ENCODE measurements at places on chromosomes 5 and 9.

GRCh38 chr9:76887003-76887821 is 18.7 kb downstream of the PRUNE2 start:
- DNase-seq: no peak

- no peak for DNase-seq
Observed at GRCh38 chr9:86183229-86184137, 76.0 kb downstream of the C9orf153 start.

GRCh38 chr9:134475011-134475790 is 148.9 kb downstream of the RXRA start:
- DNase-seq: no peak

DNA sequence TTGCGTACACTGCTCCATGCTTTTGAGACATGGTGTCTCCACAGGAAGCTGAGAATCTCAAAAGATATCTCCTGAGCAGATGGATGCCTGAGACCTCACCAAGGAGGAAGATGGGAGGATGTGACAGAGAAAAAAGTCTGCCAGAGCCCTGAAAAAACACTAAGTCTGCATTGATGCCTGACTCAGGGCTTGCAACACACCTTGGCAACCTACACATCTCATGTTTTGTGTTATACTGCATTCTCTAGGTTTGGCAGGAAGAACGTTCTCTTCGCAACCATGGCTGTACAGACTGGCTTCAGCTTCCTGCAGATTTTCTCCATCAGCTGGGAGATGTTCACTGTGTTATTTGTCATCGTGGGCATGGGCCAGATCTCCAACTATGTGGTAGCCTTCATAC is 19.2 kb downstream of the SLC22A4 start:
- DNase-seq: no peak

DNA sequence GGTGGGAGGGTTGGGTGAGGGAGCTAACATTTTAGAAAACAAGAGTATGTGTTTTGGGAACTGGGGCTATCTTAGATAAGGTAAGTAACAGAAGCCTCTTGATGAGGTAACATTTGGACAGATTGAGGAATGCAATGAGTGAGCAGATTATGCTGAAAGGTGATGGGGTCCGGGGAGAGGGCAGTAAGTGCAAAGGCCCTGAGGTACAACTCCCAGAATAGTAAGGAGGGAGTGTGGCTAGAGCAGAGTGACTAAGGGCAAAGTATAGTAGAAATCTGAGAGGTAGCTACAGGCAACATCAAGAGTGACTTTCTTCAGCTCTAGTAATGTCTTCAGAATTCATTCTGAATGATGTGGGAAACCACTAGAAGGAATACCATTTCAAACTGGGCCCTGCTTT is 38.9 kb upstream of the FBXL17 start:
- no peak for DNase-seq

DNA sequence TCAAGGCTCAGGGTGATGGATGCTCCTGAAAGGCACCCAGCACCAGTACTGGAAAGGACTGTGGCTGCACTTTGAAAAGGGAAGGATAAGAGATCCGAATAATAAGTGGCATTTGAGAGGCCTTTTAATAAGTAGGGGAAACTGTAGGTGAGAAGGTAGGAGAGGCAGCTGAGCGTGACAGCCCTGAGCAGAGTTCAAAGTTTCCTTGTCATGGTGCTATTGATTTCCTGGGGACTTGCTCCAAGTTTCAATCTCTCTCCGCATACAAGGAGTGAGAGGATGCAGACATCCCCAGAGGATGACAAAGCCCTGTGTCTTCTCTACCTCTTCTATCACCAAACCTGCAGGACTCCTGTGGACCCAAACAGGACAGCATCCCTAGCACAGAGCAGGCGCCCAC is 354.5 kb downstream of the SPOCK1 start:
- DNase-seq: no peak

DNA sequence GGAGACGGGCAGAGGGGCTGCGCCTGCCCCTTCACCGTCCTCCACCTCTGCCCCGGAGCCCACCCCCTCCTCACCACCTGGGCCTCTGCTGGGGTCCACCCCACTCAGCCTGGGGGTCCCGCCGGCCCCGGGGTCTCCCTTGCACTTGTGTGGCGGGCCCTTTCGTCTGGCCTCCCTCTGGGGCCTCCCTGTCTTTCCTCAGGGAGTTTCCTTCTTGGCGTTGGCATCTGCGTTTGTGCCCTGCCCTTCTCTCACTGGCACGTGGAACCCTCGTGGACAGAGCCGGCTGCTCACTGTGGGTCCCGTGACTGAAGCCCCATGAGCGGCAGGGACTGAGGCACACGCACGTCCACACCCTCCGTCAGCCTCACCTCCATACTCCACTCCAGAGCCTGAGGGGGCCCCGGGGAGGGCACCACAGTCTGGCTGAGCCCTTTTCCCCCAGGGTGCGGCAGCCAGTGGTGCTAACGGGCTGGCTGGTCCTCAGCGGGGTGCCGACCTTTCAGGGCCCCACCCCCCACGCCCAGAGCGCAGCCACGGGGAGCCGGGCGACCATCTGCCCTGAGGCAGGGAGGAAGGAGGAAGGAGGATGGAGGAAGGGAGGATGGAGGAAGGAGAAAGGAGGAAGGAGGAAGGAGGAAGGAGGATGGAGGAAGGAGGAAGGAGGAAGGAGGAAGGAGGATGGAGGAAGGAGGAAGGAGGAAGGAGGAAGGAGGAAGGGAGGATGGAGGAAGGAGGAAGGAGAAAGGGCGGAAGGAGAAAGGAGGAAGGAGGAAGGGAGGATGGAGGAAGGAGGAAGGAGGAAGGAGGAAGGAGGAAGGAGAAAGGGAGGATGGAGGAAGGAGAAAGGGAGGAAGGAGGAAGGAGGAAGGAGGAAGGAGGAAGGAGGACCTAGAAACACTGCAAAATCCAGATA is 53.0 kb upstream of the NRARP start:
- DNase-seq: no peak

DNA sequence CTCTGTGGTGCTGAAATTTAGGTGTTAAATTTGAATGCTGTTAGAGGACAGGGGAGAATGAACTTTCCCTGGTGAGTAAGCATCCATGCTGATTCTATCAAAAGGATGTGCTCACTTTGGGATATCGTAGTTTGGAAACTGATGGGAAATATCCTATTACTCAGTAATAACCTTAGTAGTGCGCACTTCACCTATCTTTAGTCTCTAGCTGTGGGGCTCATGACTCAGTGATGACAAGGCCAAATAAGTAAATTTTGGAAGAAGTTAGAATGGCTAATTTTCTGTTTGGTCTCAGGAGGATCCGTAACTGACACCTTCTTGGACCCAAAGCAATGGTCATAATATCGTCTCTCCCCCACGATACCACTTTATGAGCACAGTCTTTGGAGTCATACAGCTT is 448.4 kb downstream of the PSAT1 start:
- no peak for DNase-seq

- no peak for DNase-seq
Observed at GRCh38 chr5:50709471-50709870, 43.0 kb downstream of the PARP8 start.

- DNase-seq: no peak
Observed at GRCh38 chr5:176687881-176688280, 40.6 kb downstream of the TSPAN17 start.

DNA sequence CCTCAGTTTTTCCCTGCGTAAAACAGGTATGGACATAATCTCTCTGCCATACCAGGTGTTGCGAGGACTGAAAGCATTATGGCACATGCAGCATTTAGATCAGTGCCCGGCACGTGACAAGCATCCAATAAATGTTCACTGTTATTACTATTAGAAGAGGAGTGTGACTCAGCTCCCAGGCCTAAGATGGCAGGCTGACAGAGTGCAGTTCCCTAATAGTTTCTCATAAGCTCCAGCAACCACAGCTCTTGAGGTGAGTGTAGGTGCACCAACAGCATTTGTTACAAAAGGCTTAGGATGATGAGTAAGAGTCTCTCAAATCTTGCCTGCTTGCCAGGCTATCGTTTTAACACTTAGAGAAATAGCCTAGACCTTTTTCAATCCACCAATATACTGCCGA is 28.9 kb upstream of the GLIS3 start:
- DNase-seq: no peak

GRCh38 chr9:132481053-132481849 is 71.2 kb downstream of the CFAP77 start:
- DNase-seq: no peak

GRCh38 chr9:107681988-107682387 is 192.4 kb upstream of the KLF4 start:
- DNase-seq: no peak

GRCh38 chr5:165242646-165243045 is 1737.2 kb downstream of the MAT2B start:
- DNase-seq: no peak
